Activated CD8-positive, alpha-beta T cell treated with anti-CD3 and anti-CD28 coated beads for 36 hours (primary cell): ENCODE measurements at places on chromosomes 3 and 15. TPM values are rescaled to one million over a fixed set of nuclear protein-coding genes. Genes with fewer than 3 reads are reported as not detected.
A peak's percentile ranks its signal among the peaks of the same experiment; 100 is the strongest.

The ELP6 gene
- total RNA-seq: 41.5 TPM

GRCh38 chr15:26868029-26868685, 1.3 kb downstream of the GABRA5 start:
- no peak for DNase-seq

The C2CD4B gene
- 0.43 TPM for total RNA-seq

DNA sequence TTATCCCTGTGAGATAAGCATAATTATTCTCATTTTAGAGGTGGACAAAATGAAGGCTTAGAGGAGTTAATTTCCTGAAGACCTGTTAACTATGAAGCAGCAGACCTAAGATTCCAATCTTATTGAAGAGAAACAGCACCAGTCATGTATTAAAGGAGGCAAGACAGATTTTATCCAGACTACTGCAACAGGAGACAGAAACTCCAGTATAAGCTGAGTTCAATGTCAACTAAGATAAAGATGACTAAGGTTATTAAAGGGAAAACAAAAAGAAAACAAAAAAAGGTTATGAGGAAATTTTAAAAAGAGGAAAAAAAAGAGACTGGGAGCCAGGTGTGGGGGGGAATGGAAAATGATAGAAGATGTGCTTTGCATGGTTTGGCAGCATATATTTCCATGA, 707.7 kb upstream of the NR2F2 start:
- DNase-seq: no peak

DNA sequence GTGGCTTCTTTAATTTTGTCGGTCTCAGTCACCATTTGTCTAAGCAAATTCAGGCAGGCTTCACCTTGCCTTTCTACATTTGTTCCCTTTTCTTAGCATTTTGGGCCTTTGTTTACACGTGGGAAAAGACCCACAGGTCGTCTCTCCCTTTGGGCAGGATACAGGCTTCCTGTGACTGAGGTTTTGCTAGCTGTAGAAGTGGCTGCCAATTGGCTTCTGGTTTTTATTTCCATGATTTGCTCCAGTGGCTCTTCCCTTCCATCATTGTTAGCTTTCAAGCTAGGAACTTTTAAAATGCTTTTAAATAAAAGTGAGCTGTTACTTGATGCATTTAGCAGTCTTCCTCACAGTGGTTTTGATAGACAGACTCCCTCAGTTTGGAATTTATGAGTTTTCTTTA, 37.3 kb downstream of the MLH1 start:
- no peak for DNase-seq

The VWA5B2 gene
- total RNA-seq: not detected

DNA sequence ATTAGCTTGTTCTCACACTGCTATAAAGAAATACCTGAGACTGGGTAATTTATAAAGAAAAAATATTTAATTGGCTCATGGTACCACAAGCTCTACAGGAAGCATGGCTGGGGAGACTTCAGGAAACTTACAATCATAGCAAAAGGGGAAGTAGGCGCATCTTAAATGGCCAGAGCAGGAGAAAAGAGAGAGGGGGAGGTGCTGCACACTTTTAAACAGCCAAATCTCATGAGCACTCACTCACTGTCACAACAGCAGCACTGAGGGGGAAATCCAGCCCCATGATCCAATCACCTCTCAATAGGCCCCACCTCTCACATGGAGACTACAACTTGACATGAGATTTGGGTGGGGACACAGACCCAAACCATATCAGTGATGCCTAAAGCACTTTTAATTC, 82.5 kb downstream of the DCLK3 start:
- DNase-seq: no peak

DNA sequence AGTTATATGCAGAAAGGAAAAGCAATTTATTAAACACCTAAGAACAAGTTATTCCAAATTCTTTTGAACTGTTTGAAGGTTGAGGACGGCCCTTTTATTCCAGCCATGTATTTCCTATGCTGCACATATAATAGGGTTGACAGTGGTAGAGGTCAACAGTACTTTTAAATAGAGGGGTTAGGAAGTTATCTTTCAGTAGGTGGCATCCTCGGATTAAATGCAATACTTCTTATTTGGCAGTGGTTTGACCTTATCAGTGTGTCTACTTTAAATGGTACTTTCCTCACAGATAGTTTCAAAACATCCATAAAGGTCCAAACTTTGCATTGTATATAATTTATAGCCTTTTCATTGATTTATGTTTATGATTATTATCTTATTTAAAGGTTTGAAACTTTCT, 558.7 kb downstream of the TUSC7 start:
- DNase-seq: no peak

DNA sequence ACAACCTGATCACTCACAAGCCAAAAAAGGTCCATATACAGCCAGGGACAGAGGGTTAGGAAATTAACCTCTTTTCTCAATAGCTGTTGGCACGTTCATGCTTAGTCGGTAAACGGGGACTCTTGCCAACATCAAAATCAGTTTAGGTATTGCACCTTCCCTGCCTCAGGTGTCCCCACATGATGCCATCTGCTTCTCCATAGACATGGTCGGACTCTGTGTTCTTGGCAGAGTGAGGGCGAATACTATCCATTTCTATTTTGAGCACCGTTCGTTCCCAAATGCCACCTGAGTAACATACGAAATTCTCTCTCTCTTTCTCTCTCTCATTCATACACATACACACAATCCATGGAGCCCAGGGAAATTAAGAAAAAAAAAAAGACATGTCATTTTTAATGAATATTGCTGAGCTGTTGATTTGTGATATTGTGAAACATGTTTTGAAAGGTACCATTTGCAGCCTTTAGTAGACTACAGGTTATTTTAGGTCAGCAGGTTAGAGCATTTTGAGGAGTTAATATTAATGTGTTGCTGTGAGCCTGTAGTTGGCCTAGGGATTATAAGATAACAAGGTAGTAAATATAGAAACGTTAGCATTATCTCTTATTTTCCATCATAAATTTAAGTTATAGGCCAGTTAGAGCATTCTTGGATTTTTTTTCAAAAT, 78.5 kb downstream of the GHSR start:
- DNase-seq: no peak

The GXYLT2 gene
- 0.11 TPM for total RNA-seq

The GPR87 gene
- total RNA-seq: not detected

The IL20RB gene
- total RNA-seq: 1.2 TPM

- no peak for DNase-seq
Observed at GRCh38 chr3:189446959-189447560, 184.1 kb upstream of the TP63 start.

GRCh38 chr3:2783261-2783660, 326.9 kb downstream of the IL5RA start:
- DNase-seq: no peak

- DNase-seq: no peak
Observed at GRCh38 chr3:194585880-194586281, 47.3 kb downstream of the TMEM44 start.

The P3H2 gene
- not detected for total RNA-seq

DNA sequence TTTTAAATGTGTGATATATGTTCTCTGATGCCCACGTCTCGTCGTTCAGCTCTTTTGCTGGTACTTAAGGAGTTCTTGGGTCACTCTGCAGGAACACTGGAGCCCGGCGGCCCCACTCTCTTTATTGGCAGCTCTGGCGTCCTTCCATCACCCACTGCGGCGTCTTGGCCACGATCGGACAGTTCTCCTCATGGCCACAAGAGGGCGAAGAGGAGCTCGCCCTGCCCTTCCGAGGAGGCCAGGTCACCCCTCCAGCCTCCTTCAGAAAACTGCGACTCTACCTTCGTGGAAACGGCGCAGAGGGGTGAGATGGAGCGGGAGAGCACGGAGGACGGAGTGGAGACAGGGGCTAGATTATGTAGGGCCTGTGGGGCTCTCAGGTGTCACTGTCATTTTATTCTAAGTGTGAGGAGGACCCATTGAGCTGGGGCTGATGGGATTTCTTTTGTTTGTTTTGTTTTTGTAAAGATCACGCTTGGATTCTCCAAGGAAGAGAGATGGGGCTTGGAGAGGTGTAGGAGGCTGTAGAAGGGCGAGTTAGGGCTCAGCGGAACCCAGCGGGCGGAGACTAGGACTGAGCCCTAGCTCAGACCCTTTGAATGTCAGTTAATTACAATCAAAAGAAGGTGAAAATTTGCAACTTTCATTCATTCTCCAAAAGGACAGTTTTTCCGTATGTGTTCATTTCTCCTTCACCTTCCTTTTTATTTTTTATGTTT, 28.0 kb upstream of the GABRA5 start:
- peak; percentile 20 for DNase-seq

The CP gene
- not detected for total RNA-seq

The GUCA1C gene
- total RNA-seq: not detected

The ABHD5 gene
- total RNA-seq: 7.8 TPM
